ENCODE measurements at places on chromosomes 11 and 22.

DNA sequence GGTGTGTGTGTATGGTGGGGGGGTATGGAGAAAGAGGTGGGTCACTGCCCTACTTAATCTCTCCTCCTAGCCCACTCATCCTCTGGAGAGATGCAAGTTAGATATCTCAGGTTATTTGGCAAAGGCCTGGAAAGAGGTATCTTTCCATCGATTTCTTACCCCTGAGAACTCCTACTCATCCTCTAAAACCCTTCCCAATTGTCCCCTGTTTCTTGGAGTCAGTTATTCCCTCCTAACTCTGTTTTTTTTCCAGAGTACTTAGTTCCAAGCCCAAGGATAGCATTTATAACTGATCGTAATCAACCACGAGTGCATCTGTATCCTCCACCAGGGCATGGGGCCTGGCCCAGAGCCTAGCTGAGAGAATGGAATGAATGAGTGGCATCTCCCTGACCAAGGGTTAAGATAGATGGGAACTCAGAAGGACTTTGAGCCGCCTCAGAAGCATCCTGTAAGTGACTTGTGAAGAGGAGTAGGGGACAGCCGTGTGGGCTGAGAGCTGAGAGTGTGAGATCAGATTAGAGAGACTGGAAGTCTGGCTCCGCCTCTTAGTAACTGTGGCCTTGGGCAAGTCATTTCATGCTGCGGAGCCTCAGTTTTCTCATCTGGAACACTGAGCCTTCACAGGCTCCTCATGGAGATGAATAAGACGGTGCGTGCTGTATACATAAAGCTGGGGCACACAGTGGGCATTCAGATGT is 16.2 kb downstream of the CD6 start:
- DNase-seq, result peak; percentile 41

GRCh38 chr11:122734848-122735496 is 79.5 kb downstream of the UBASH3B start:
- DNase-seq, result no peak

DNA sequence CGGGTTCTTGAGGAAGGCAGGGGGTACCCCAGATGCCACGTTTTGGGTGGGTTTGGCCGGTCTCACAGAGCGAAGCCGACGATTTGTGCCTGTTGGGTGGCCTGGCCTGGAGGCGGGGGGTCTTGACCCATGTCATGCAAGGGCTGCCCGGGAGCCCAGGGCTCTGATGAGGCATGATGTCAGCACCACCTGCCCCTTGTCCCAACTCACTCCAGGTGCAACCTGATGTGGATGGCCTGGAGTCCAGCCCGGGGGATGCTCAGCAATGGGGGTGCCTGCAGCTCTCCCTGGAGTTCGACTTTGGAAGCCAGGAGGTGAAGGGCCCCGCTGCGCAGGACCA is 851 bp downstream of the SYT8 start:
- DNase-seq, result no peak

- no peak for DNase-seq
Measured at GRCh38 chr11:120384476-120384875, 48.3 kb downstream of the ARHGEF12 start.

GRCh38 chr11:77035039-77035438 is 841 bp downstream of the B3GNT6 start:
- no peak for DNase-seq

DNA sequence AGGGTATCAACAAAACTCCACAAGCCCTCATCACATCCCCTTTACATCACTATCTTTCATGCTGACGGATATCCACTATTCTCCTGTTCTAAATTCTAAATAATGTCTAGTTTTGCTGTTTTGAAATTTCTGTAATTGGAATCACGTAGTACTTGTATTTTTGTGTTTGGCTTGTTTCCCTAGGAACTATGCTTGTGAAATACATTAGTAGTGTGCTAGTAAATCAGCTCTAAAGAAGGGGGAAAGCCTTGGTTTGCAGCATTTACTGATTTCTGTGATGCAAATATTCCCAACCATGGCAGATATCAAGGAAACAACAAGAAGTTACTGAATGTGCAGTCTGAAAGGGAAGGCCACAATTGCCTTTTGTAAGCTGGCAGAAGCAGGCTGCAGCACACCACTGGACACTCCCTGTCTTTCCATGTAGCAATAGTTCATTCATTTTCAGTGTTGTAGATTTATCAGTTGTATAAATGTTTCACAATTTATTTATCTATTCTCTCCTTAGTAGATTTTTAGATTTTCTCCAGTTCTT is 4.7 kb upstream of the FOLH1 start:
- DNase-seq, result no peak

DNA sequence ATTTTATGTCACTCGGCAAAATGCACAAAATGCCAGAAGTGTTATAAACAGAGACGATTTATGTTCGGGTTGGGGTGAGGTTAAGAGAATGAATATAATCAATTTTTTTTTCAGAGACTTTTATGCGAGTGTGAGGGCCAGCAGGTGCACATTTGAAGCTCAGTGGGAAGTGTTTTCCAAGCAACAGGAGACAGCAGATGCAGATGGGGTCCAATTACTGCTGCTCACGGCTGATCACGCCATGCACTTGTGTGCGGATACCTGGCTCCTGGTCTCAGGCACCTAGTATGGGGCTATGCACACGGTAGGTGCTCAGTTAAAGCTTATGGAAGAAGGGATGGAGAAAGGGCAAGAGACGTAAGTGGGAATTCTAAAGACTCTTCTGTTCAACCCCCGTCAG is 249.1 kb downstream of the MIAT start:
- no peak for DNase-seq

DNA sequence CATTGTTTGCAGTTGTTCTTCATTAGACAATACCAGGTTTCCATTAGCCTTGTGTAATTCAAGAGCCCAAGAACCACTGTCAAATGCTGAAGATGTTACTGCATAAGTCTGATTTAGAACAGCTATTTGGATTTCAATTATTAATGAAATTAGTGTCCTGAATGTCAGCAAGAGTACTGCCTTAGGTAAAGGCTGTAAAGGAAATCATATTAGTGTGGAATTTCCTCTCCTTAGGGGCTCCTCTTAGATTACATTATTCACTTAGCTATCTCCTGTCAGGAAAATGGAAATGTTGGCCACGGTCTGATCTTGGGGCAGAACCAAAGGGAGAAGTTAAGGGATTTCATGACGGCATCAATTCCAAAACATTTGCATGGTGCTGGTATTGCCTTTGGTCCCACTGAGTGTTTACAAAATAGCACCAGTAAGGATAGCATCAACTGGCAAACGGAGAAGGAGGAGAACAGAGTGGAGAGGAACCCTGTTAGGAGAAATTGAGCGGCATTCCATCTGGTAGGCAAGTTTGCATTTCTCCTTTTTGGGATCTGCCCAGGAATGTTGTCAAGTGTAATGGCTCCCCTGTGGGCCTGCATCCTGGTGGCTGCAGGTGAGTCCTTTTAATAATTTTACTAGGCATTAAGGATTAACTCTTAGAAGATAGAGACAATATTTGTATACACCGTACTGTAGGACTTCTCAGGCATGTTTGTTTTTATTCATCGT is at the start of gene HTR3B:
HTR3B (plus strand) TSS at position 418 of the 723 bp plus-strand sequence; CDS start at position 556, 138 bp downstream.
- no peak for DNase-seq

- DNase-seq, result peak; percentile 71
Measured at GRCh38 chr11:94305146-94305545, 766 bp downstream of the IZUMO1R start.

DNA sequence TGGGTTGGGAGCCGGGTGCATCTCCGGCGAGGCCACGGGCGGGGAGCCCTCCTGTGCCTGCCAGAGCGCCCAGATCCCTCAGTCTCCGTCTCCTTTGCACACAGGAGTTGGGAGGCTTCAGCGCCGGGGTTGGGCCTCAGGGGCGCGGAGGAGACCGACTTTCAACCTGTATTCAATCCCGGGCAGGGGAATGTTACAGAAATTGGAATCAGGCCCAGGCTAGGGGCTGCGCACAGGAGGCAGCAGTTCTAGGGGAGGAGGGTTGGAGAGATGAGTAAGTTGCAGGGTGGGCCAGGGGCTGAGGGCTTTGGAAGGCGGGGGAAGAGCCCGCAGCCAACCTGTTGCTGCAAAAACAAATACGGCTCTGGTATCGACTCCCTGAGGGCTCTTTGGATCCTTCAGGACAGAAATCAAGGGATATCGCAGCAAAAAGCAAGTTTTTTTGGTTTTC is 640 bp upstream of the KCNA4 start:
- no peak for DNase-seq

GRCh38 chr22:20940904-20941385 is 23.7 kb downstream of the CRKL start:
- DNase-seq, result no peak

DNA sequence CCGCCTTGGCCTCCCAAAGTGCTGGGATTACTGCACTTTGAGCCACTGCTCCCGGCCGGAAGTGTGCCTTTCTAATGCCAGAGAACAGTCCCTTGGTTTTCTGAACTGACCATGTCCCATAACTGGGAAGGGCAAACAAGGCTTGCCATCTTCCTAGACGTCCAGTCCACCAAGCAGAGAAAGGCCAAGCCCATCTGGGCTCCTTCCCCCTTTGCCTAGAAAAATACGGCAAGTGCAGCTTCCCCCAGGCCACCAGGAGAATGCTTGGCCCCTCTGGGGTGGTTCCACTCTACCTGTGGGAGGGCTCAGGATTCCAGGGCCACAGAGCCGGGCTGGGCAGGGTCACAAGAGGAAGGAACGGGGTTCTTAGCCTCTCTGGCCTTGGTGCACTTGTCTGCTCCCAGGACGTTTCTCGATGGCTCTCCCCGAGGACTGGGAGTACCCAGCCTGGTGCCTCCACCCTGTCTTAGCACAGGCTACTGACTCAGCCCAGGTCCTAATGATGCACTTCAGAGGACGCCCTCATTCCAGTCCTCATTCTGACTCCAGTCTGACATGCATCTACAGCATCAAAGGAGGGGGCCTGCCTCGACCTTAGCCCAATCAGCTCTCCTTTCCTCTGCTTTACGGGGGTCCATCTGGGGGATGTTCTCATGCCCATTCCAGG is 1.2 kb downstream of the USP2 start:
- peak; percentile 55 for DNase-seq

GRCh38 chr11:35418282-35419183 is 825 bp downstream of the SLC1A2 start:
- DNase-seq, result peak; percentile 61

- DNase-seq, result no peak
Measured at GRCh38 chr22:20149257-20150250, 1.3 kb downstream of the CCDC188 start.

DNA sequence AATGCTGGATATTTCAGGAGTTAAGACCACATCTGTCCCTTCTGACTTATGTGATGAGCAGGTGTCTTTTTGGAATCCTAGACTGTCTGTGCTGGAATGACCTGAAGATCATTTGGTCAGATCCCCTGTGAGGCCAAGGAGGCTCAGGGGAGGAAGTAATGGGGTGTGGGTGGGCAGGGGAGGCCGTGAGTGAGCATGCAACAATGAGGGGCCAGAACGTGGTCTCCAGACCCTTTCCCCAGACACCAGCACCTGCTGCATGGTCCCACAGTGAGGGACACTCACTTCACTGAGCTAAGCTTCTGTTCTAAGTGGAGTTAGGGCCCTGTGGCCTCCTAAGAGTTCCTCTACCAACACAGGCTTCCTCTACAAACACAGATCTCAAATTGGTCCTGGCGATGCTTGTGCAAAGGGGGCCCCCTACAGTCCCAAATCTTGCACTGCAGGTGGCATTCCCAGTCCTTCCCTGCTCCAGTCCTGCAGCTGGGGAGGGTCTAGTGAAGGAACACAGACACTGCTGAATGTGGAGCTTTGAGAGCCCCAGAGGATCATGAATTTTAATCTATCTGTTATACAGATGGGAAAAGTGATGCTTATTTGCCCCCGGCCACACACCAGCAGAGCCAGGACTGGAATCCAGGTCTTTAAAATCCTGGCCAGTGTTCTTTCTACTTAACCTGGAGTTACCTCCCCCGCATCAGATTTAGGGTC is 7.4 kb downstream of the USP2 start:
- peak; percentile 94 for DNase-seq

DNA sequence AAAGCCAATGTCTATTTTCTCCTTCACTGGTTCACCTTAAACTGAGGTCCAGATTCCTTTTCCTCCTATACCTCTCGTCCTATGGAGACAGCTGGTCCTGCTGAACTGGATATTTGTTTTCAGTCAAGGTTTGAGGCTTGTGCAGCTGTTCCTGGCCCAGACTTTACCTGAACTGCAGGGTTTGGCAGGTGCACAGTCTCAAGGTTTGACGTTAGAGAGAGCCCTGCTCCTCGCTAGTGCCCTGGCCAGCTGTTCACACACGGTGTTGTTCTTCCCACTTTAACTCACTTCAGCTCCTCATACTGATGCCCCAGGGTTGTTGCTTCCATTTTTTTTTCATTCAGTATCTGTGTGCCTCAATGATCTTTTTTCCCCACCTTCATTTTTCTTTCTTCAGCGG is 74.0 kb upstream of the TTC12 start:
- no peak for DNase-seq

- DNase-seq, result no peak
Measured at GRCh38 chr11:28524098-28524497, 415.9 kb downstream of the METTL15 start.

- no peak for DNase-seq
Measured at GRCh38 chr22:20241579-20242392, 26.3 kb downstream of the RTN4R start.

GRCh38 chr11:6609502-6610015 is 2.5 kb downstream of the TAF10 start:
- DNase-seq, result peak; percentile 21

GRCh38 chr22:46054091-46055073 is 77.4 kb upstream of the WNT7B start:
- DNase-seq, result peak; percentile 38

GRCh38 chr22:22692707-22693530 is 48.5 kb downstream of the GGTLC2 start:
- DNase-seq, result peak; percentile 78

DNA sequence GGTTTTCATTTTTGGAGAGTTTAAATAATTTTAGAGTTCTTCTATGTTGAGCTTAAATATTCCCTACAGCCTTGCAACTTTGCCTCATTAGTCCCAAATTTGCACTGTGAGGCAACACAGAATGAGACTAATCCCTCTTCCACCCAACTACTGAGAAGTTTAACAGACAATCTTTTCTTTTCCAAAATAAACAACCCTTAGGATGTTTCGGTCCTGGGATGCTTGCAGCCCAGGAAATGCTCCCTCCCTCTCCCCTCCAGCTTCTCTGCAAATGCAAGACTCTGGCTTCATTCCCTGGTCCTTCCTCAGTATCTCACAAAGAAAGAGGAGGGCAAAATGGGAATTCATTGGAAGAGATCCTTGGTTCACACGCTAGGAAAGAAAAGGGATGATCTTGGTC is 222.5 kb downstream of the ST3GAL4 start:
- DNase-seq, result no peak

- DNase-seq, result no peak
Measured at GRCh38 chr11:18001191-18001590, 11.7 kb downstream of the SERGEF start.

DNA sequence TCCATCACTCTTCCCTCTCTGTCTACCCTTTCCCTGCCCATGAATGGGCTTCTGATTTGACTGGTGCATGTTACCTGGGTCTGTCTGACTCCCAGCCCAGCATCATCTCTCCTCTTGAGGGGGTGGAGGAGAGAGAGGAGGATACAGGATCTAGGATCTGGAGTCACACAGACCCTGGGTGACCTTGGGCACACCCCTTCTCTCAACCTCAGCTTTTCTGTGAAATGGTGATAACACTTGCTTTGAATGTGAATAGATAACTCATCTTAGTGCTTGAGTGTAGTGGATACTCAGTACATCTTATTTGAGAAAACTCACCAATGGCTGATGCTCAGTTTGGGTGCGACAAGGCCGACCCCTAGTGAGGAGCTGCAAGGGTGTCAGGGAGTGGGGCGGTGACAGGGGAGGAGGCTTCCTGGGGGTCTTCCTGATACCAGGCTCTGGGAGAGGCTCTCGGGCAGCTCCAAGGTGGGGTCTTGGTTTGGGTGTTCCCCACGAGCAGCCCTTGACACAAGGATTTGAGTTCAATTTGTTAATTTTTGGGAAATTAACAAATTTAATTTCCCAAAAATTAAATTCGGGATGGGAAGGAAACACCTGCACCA is 9.0 kb downstream of the INCENP start:
- peak; percentile 35 for DNase-seq

Data from islet precursor cell (in vitro differentiated cells).